Naive thymus-derived CD4-positive, alpha-beta T cell (primary cell): ENCODE measurements at places on chromosomes 5 and 9. TPM values are rescaled to one million over a fixed set of nuclear protein-coding genes. Genes with fewer than 3 reads are reported as not detected.

Gene SLC25A48
- not detected for polyA plus RNA-seq

Gene NR5A1
- not detected for polyA plus RNA-seq

Gene SPINK13
- not detected for polyA plus RNA-seq

Gene FOXD4L4
- not detected for polyA plus RNA-seq

Gene SHLD3
- 2.9 TPM for polyA plus RNA-seq

Gene SMIM33
- polyA plus RNA-seq = 0.09 TPM
